Activated CD4-positive, alpha-beta T cell treated with anti-CD3 and anti-CD28 coated beads, Interleukin-2, amount 50 U/mL, for 1 hour (primary cell): ENCODE measurements at places on chromosomes 2 and 18.
A peak's percentile ranks its signal among the peaks of the same experiment; 100 is the strongest.

- no peak for DNase-seq
Measured at GRCh38 chr18:22998344-22998743, 65.2 kb downstream of the RBBP8 start.

DNA sequence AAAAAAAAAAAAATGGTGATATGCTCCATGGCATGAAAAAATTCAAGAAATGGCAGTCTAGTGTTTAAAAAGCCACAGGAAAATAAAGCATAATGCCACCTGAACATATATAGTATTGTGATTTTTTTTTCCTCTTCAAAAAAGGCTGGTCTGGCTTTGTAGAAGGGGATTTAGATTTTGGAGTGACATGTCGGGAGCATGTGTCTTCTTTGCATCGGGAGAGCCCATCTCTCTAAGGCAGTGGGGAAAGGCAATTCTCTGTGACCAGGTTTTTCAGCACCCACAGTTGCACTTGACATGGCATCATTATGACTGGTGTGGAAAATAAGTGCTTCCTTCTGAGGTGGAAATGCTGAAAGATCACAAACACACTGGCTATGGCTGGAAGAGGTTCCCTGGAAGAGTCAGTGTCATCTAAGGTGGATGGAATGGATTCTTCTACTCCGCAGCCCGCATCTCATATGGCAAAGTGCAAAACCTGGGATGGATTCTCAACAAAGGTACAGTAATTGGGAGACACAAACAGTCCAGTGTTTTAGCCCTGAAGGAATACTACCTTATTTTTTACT is 172.5 kb downstream of the AGAP1 start:
- no peak for DNase-seq

- DNase-seq: no peak
Measured at GRCh38 chr18:6004119-6004518, 108.8 kb upstream of the TMEM200C start.

GRCh38 chr2:178391701-178392100 is 59.3 kb downstream of the PRKRA start:
- no peak for DNase-seq

GRCh38 chr2:202726070-202726469 is 91.3 kb downstream of the FAM117B start:
- no peak for DNase-seq

- no peak for DNase-seq
Measured at GRCh38 chr2:224850081-224850480, 133.9 kb upstream of the CCDC195 start.

- no peak for DNase-seq
Measured at GRCh38 chr18:484749-485464, 15.6 kb downstream of the COLEC12 start.

- no peak for DNase-seq
Measured at GRCh38 chr18:25350489-25351251, 1.3 kb downstream of the ZNF521 start.

GRCh38 chr2:156537141-156537540 is 101.0 kb downstream of the GPD2 start:
- DNase-seq: no peak

DNA sequence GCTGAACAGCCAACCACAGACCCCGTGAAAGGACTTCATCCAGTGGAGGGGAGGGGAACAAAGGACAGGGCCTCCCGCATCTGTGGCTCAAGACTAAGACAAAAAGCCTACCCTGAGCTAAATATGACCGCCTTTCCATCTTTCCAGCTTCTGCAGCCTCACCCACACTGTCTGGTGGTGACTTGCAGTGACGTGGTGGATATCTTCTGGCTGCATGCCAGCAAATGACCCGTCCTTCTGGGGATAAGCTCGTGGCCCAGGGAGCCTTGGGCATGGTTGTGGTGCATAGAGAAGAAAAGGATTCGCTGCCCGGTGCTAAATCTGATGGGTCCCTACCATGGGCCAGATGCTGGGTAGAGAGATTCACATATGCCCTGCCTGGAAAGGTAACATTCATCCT is 8.7 kb upstream of the NGEF start:
- DNase-seq: no peak

DNA sequence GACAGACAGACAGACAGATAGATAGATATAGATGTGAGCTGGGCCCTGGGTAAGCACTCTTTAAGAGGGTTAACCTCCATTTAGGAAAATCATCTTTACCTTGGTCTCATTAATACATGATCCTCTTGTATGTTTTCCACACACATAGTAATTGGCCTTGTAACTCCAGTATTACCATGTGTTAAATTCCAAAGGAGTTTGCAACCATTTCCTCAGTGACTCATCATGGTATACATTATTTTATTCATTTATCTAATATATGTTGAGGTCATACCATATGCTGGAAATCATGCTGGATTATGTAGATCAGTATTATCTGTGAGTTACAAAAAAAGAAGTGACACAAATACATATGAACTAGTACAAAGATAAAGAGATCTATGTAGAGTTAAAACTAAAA is 504.3 kb downstream of the DCC start:
- no peak for DNase-seq

DNA sequence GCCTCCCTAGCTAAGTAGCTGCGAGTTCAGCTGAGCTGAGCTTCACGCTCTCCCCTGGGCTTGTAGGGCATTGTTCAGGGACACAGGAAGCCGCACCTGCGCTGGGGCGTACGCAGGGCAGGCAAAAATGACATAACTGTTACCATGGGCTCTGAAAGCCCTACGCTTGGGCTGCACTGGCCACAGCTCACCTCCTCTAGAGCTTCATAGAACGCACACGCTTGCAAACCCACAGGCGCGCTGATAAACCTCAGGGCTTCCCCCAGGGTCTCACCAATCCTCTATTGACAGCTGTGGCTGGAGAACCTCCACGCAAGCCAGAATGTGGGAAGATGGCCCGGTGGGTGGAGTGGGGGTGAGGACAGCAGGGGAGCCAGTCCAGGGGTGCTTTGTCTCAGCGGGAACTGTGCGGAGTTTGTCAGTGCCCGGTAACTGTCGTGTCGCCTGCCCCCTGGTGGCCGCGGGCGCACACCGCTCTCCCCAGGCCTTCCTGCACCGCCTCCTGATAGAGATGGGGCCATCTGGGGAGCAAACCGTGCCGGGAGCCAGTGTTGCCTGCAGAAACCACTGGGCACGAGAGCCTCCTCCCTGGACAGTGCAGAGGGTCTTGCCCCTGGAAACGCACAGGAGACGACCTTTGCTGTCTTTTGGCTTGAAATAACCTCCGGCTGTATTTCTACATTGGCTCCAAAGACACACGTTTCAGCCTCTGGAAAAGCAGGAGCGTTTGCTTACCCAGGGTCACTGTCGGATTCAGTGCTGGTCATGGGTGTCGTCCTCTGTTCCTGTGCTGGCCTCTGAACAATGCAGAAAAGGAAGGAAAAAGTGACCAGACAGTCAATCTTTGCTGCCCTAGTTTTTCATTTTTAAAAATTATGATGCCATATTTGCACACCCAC is 17.0 kb upstream of the CIDEA start:
- peak; percentile 57 for DNase-seq

GRCh38 chr2:232571026-232571474 is 20.6 kb downstream of the EIF4E2 start:
- no peak for DNase-seq

- no peak for DNase-seq
Measured at GRCh38 chr2:110837446-110838409, 105.4 kb downstream of the ACOXL start.

GRCh38 chr2:43075054-43075593 is 151.3 kb downstream of the ZFP36L2 start:
- no peak for DNase-seq

GRCh38 chr18:78587096-78587495 is 392.5 kb upstream of the SALL3 start:
- no peak for DNase-seq

DNA sequence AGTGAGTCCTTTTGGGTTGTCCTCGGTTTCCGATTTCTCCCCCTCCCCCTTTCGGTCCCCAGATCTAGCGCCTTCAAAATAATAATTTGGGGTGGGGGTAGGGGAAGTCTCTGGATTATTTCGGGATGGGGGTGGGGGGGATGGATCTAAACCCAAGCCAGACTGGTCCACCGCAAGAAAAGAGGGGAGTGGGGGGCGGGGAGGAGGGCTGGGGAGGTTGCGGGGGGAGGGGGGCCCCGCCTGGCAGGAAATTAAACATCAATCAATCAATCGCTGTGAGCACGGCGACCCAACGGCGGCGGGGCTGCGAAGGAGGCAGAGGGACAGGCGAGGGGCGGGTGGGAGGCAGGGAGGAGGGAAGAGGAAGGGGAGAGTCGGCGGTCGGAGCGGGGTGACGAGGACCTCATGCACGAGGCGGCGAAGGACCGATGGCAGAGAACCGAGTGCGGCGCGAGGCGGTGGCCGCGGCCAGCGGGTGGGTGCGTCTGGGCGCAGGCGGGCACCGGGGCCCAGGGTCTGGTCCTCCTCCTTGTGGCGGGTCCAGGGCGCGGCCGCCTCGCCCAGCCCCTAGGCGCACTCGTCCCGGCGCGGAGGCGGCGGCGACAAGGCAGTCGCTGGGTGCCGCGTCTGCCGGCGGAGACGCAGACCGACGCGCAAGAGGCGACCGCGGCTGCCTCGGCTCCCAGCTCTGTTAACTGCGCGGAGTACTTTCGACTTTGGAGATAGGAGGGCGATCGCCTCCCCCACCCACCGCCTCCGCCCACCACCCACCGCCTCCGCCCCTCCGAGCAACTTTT is 468 bp upstream of the SATB2 start:
- DNase-seq: peak; percentile 17

DNA sequence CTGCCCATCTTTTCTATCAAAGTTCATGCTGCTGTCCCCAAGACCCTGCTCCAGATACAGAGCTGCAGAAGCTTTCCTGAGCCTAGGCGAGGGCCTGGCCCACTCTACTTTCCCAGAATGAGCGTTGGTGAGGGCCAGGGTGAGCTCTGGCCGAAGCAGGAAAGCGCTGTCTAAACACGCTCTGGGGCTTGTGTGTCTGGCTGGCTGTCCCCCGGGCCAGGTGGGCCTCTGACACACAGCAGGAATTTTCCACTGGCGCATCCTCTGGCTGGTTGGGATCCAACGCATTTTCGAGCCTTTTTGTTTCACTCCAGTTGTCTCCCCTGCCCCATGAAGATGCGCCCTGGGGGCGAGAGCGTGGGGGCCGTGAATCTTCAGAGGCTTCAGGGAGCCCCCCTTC is 17.8 kb upstream of the KCNK3 start:
- DNase-seq: no peak

- peak; percentile 21 for DNase-seq
Measured at GRCh38 chr2:241689306-241689705, 2.7 kb upstream of the DTYMK start.

- no peak for DNase-seq
Measured at GRCh38 chr2:180227461-180227860, 220.4 kb upstream of the CWC22 start.

DNA sequence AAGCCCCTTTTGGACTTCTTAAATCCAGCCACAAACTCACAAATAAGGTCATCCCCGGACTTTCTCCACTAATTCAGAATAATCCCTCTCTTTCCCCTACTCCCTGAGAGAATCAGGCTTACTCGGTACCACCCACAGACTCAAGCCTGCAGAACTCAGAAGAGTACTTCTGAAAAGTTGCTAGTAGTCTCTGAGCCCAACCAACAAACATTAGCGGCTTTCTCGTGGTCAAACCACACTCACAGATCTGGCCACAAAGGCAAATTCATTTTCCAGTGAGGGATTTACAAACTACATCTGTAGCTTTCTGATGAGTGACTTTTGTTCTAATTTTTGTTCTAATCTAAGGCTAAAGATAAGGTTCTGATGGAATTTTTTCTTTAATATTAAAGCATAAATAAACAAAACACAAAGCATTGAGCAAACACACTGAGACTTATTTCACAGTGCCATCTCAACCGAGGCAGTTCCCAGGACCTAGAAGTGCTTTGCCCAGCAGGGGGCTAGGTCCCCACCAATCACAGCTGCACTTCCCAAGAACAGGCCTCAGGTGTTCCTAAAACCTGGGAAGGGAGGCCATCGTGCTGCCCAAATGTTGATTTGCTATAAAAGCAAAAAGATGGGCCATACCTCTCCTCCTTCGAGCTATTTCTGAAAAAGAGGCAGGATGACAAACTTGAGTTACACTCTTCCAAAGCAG is 110.7 kb downstream of the COLEC12 start:
- DNase-seq: no peak

DNA sequence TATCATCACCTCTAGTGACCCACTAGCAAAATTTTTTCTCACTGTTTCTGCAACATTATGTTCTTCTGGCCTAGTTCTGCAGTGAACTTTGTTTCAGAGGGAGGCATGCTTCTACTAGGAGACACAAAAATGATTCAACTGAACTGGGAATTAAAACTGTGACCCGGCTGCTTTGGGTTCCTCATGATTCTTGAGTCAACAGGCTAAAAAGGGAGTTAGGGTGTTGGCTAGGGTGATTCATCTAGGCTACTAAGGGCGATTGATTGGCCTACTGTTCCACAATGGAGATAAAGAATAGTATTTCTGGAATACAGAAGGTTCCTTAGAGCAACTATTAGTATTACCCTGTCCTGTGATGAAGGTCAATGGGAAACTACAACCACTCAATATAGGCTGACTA is 179.5 kb downstream of the PPP1R1C start:
- no peak for DNase-seq

DNA sequence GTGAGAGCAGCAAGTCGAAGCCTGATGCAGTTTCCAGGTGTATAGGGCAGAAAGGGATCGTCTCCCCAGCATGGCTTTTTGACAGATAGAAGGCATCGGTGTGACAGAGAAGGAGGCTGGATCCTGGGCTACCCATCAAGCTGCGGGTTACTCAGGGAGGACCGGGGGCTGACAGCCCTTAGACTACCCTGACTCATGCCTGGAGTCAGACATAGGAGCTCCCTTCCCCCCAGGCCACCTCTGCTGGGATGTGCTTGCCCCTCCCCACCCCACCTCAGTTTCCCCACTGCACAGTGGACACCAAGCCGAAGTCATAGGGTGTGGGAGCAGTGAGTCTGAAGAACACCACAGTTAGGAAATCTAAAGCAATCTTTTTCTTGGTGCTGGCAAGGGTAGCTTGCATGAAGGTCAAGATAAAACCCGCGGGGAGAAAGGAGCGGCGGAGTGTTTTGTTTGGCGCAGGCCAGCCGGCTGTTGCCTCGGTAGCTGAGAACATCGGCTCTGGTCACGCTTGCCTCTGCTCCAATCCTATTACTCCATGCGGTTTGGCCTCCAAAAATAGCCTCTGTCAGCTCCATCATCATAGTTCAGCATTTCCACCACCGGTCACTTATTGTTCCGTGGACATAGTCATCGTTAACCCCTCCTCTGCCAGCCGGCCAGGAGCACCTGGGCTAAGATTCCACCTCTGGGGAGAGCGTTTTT is 169.2 kb upstream of the GLI2 start:
- DNase-seq: no peak

GRCh38 chr2:42410742-42411514 is 49.9 kb upstream of the COX7A2L start:
- no peak for DNase-seq

- no peak for DNase-seq
Measured at GRCh38 chr2:235569837-235570236, 76.0 kb downstream of the AGAP1 start.

DNA sequence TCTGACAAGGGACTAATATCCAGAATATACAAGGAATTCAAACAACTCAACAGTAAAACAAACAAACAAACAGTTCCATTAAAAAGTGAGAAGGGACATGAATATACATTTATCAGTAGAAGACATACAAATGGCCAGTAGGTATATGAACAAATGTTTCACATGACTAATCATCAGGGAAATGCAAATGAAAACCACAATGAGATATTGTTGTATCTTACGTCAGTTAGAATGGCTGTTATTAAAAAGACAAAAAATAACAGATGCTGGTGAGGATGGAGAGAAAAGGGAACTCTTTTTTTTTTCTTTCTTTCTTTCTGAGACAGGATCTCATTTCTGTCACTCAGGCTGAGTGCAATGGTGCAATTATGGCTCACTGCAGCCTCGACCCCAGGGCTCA is 175.5 kb downstream of the CAMKMT start:
- DNase-seq: no peak

- no peak for DNase-seq
Measured at GRCh38 chr2:74293191-74293991, 49.8 kb downstream of the SLC4A5 start.
